Astrocyte of the hippocampus (primary cell): ENCODE measurements at places on chromosomes 1 and 21.
A peak's percentile ranks its signal among the peaks of the same experiment; 100 is the strongest.

- no peak for DNase-seq
These were observed 56.5 kb downstream of the GALNT2 start for GRCh38 chr1:230123280-230124185.

GRCh38 chr1:228784181-228784580, 48.9 kb downstream of the RHOU start:
- DNase-seq: no peak

- no peak for DNase-seq
These were observed 512.2 kb upstream of the NR5A2 start for GRCh38 chr1:199515261-199515660.

DNA sequence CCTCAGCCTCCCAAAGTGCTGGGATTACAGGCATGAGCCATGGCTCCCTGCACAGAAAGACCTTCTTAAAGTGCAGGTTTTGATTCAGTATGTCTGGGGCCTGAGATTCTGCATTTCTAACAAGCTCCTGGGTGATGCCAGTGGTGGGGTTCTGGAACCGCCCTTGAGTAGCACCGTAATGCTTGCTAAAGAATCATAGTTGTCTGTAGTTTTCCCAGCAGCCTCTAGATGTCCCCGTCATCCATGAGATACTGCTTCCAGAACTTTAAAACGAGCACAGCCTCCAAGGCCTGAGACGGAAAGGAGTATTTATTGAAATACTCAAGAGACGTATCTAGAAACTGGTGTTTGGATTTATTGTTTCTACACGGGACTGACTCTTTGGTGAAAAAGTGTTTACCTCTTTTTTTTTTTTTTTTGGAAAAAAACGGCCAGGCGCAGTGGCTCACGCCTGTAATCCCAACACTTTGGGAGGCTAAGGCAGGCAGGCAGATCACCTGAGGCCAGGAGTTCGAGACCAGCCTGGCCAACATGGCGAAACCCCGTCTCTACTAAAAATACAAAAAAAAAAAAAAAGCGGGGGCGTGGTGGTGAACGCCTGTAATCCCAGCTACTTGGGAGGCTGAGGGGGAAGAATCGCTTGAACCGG, 2.6 kb upstream of the TOR3A start:
- peak; percentile 80 for DNase-seq

GRCh38 chr1:82844911-82845827, 1044.4 kb downstream of the ADGRL2 start:
- DNase-seq: no peak

- DNase-seq: no peak
These were observed 471.2 kb upstream of the RUNX1 start for GRCh38 chr21:35520302-35520701.

DNA sequence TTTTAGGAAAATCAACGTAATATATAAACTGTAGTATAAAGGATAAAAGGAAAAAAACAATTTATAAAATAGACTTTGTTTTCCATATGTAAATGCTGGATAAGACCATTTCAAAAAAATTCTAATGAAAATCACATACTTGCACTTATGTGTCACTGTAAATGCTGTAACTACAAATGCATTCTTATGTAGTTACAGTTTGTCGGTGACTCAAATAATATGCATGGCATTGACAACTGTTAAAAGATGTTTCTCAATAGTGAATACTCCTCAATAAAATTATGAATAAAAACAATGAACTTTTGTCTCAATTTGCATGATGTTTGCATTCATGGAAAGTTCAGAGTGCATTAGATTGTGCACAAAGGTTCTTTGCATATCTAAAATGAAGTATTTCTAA, 614.0 kb upstream of the CHRM3 start:
- no peak for DNase-seq

DNA sequence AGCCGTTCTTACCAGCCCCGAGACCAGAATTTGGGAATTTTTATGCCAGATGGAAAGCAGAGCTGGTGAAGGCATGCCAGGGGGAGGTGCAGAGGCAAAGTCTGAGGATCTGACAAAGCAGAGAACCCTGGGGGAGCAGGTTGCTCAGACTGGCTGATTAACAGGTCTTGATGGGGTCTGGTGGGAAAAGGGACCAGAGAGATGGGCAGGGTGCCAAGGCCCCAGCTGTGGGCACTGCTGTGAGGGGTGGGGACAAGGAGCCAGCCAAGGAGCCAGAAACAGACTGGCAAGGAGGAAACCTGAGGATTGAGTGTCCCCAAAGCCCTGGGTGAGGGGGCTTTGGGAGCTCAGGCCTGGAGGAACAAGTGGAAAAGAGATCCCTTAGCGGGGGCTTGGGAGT, 21.4 kb downstream of the RPS6KA1 start:
- DNase-seq: no peak

DNA sequence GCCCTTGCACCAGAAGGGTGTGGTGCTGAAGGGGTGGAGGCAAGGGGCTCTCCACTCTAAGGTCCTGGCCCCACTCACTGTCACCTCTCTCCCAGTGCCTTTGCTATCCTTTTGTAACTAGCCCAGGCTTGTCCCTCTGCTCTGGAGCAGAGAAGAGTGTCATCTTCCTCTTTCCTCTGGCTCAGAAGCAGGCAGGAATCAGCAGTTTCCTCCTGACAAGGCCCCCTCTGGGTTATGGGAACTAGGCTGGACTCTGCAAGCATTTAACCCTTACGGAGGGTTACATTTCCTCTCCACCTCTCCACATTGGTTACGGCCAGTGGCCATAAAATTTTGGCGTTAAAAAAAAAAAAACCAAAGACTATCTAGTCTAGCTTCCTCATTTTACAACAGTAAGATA, 30.4 kb downstream of the PLXNA2 start:
- DNase-seq: no peak

GRCh38 chr21:14519000-14519399, 27.1 kb downstream of the SAMSN1 start:
- no peak for DNase-seq

DNA sequence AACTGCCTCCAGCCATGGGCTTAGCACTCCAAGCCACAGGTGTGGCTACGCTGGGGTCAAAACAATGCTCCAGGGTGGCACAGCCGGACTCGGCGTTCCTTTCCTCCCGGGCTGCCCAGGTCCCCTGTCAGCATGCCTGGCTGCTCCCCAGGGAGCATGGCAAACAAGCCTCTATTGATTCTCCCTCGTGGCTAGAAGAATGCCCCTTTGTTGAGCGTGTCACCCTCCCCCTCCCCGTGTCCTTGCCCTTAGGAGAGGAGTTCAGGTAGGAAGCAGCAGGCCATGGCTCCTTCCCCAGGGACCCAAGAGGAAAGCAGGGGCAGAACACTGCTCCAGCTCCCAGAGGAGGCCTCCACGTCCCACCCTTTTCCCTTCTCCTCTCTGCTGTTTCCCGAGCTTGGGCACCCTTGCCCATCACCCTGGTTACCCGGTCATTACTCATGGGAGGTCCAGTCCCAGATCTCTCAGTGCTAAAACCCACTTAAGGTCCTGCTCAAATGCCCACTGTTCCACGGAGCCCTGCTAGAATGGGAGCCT, 57.4 kb upstream of the CITED4 start:
- DNase-seq: no peak

DNA sequence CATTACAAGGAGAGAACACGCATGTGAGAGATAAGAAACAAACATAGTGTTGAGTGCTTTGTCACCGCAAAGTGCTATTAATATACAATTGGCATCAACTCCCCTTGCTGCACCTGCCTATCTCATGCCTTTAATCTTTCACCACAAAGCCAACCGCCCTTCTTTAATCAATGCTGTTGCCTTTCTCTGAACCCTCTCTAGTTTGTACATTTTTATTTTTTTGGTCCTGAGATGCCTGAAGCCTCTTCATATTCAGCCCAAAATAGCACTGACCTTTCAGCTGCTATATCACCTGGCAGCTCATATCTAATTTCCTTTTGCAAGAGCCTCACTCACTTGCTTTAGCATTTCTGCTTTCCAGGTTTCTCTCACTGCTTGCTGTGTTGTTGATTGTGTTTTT, 504.7 kb downstream of the NUF2 start:
- DNase-seq: no peak

DNA sequence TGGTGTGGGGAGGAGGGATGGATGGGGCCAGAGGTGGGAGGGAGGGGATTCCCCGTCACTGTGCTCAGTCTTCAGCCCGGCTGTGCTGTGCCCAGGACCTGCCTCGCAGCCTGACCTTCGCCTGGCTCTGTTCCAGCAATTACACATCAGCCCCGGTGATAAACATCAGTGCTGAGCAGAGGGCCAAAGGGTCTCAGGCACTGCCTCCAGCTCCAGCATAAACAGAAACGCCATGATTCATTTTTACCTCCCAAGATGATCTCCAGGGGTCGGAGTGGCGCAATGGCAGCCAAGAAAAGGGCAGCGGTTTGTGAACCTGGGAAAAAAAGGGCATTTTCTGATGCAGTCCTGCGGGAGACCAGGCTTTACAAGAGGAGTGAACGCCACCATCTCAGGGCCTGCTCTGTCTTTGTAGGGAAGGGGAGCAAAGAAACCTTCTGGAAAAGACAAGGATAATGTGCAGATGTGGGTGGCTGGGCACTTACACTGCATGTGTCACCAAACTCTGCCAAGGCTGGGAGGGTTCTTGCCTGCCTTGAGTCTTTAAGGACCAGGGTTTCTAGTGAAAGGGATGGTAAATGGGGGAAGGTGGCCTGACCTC, 28.1 kb downstream of the SHISA4 start:
- peak; percentile 77 for DNase-seq

GRCh38 chr1:26356106-26356505, 2.2 kb upstream of the CRYBG2 start:
- no peak for DNase-seq

GRCh38 chr1:101379950-101380349, 143.1 kb downstream of the S1PR1 start:
- no peak for DNase-seq

GRCh38 chr1:185059950-185060571, 14.7 kb downstream of the RNF2 start:
- no peak for DNase-seq

- peak; percentile 39 for DNase-seq
These were observed at the start of gene TMEM269 for GRCh38 chr1:42784946-42785693. TMEM269 (plus strand) TSS chr1:42784991; CDS start chr1:42789894, 4,903 bp downstream.

DNA sequence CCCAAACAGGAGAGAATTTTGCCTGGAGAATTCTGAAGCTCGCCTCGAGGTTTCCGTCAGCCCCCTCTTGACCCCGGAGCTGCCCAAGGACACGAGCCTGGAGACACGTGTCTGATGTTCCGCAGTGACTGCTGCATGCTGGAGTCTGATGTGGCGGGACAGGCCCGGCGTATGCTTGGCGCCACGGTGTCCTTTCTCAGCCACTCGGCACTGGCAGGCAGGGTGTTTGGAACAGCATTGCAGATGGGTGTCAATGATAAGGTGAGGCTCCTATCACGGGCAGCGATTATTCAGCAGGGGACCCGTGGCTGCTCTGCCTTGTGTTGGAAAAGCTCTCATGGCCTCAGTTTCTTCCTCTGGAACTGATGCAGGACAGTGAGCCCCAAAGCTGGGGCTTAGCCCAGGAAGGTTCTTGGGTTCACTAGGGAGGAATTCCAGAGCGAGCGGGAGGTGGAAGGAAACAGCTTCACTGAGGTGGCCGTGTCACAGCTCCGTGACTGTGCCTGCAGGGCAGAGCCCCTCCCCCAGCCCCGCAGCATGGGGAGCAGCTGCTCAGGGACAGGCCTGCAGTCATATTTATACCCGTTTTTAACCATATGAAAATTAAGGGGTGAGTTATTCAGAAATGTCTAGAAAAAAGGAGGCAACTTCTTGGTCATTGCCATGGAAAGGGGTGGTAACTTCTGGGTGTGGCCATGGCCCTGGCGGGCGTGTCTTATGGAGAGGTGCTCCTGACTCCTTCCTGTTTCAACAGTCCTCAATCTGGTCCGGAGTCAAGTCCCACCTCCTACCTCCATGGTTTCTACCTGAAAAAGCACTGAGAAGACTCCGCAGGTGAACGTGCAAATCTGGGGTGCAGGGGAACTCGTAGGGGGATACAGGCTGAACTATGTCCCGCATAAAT, 123.4 kb downstream of the SIK1 start:
- DNase-seq: no peak

DNA sequence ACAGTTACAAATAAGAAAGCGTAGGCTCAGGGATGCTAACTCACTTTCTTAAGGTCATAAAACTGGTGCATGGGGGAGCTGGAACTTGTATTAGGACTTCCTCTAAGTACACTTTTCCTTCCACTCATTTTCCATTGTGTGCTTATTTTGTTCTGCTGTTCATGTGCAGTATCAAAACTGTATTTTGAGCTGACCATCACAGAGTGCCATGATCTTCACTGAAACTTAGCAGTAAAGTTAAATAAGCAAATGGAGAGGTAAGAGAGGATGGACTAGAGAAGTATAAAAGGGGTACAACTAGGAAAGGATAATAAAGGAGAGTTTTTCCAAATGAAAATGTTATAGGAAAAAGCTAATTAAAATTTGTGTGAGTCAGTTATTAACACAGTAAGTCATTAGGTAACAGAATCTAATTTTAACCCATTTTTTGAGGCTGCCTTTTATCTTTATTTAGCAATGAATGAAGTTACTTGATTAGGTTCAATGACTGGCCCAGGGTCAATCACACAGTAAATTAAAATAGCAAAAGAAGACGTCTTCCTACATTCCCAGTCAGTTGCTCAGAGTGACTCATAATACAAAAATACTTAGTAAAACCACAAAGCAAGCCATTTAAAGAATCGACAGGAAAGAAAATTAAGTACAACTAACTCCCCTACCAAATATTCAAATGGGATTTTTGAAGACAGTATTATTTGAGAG, 165.8 kb upstream of the C1orf105 start:
- DNase-seq: peak; percentile 86

- no peak for DNase-seq
These were observed 5.2 kb upstream of the INPP5B start for GRCh38 chr1:37951783-37952624.

- DNase-seq: no peak
These were observed 22.2 kb downstream of the VAV3 start for GRCh38 chr1:107942814-107943213.

DNA sequence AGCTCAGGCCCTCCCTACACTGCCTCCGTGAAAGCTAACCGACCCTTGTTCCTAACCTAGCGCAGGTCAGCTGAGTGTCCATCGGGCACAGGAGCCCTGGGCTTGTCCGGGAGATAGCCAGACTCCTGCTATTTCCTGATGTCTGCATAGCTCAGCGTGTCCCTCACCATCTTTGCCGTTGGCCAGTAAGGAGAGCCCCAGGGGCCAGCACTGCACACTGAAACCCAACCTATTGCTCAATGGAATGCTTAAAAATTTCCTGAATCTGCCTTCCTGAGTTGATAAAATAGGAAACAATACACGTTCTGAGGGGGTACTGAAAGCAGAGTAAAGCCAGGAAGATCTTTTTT, 2.2 kb downstream of the RUNX1 start:
- DNase-seq: no peak
